H54 (cell line): ENCODE measurements at places on chromosomes 12 and 14.

GRCh38 chr14:106665814-106666213 lies 1139.4 kb downstream of the TMEM121 start:
- no peak for DNase-seq

DNA sequence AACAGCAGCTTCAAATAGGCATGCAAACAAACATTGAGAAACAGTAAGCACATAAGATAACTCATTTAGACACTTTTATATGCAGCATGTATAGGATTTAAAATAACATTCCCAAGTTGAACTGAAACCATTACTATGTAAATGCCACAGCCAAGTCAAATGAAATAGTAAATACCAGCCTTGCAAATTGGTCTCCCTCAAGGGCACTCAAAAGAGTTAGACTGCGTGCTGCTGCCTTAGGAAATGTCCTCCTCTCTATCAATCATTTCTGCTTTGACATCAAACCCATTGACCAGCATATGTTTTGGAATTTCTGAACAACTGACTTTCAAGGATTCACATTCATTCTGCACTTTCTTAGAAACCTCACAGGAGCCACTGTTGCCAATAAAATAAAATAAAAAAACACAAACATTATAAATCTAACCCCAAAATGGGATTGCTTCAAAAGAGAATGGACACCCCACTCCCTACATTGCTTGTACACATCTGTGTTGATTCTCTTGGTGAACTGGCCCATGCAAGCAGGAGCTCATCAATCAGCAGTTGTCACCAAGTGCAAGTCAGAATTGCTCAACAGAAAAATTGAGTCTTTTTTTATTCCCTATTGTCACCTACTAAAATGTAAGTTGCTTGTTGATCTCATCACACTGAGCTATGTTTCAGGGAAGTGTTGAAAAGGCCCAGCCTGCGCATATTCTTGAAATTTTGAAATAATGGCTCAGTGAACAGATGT lies 256.2 kb downstream of the DAD1 start:
- DNase-seq, result no peak

DNA sequence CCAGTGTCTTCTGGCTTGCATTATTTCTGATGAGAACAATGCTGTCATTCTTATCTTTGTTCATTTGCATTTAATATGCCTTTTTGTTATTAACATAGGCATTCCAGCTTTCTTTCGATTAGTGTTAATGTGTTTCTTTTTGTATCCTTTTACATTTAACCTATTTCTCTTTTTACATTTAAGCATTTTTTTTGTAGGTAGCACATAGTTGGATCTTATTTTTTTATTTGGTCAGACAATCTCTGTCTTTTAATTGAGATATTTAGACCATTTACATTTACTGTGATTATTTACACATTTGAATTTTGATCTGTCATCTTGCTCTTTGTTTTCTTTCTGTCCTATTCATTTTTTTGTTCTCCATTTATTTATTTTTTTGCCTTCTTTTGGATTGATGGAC lies 14.5 kb upstream of the KIF26A start:
- DNase-seq, result no peak

GRCh38 chr14:90522571-90523191 lies 125.9 kb downstream of the CALM1 start:
- peak; percentile 82 for DNase-seq

- no peak for DNase-seq
Observed at GRCh38 chr14:100069161-100069800, 4.1 kb downstream of the EVL start.

DNA sequence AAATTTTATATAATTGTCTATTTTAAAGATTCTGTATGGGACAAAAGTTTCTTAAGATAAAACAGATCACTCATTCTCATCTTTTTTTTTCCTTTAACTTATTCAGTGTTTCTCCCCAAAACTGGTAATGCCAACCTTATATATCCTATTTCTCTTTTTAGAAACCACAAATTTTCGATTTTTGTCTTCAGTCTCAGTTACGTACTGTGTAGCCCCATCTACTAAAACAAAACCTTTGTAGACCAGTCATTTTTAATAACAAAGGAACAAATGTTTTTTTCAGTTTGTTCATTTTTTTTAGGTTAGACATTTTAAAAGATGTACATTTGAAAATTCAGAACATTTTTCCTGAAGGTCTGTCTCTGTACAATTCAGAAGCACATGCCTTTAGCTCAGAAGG lies 18.2 kb downstream of the PNMA1 start:
- DNase-seq, result no peak

DNA sequence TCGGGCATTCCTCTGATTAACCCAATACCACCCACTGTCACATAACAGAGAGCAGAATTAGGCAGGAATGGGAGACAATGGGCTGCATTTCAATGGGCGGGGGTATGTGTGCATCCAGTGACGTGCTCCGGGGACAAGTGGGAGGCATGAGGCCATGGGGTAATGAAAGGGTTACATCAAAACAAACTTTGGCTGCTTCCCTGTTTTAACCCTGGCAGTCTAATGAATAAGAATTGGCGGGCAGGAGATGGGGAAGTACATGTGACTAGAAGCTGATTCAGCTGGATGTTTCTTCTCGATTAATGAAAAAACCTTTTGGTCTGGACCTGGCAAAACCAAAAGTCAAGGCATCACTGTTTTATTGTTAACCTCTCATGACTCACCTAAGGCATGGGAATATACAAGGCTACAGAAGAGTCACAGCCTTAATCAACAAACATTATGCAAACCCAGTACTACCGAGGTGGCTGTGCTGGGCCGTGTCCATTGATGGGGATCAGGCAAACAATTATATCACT lies 44.2 kb downstream of the SOCS2 start:
- peak; percentile 15 for DNase-seq

- no peak for DNase-seq
Observed at GRCh38 chr12:96400631-96401075, 414 bp upstream of the CDK17 start.

- DNase-seq, result no peak
Observed at GRCh38 chr12:8584004-8584403, 28.7 kb downstream of the AICDA start.

- DNase-seq, result no peak
Observed at GRCh38 chr14:88507208-88507607, 47.6 kb downstream of the PTPN21 start.

DNA sequence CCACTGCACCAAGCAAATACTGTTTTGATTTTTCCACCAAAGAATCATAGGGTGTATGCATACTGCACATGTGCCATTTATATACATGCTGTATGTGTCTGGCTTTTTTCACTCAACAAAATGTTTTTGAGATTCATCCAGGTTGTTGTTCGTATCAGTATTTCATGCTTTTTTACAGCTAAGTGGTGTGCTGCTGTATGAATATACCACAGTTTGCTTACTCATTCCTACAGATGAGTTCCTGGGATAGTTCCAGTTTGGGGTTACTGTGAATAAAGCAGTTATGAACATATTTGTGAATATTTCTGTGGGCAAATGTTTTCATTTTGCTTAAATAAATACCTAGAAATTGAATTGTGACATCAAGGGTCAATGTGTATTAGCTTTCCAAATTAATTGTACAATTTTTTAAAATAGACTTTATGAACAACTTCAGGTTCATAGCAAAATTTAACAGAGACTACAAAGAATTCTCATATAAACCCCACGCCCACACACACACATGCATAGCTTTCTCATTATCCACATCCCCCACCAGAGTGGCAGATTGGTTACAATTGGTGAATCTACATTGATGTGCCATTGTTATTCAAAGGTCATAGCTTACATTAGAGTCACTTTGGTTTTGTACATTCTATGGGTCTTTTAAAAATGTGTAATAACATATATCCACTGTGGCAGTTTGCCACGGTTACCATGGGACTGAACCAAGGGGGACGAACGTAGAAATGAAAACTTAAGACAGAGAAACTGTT lies 6.9 kb upstream of the KRT6A start:
- no peak for DNase-seq

- DNase-seq, result no peak
Observed at GRCh38 chr14:66999978-67000377, 189.3 kb upstream of the GARIN2 start.

DNA sequence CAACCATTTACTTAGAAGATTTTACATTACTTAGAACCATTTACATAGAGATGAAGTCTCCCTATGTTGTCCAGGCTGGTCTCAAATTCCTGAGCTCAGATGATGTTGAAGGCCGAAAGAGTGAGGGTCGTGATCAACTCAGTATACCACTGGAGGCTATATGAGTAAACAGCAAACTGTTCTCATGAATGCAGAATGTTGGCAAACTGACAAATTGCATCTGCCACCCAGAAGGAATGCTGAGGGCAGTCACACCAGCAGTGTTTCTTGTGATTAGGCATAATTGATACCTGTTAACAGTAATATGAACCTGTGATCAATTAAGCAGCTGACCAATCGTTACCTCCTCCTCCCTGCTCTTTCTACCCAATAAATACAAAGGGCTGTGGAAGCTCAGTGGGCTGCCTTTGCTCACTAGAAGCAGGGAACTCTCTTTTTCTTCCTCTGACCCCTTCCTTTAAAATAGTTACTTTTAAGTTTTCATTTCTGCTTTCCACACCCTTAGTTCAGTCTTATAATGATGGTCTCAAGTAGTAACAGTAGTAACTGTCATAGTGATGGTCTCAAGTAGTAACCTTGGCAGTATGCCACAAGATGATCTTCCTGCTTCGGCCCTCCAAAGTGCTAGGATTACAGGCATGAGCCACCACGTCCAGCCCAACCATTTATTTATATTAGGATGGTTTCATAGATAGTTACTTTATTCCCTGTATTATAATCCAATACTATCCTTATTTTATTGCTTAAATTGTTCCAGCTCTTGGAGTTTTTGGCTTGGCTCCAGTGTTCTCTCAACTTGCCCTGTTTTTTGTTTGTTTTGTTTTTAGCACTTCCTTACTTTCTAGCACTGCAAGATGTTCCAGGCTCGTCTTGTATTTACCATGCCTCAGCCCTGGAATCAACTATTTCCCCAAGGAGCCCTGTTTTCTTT lies 25.8 kb downstream of the LIMA1 start:
- DNase-seq, result no peak

- no peak for DNase-seq
Observed at GRCh38 chr12:122725452-122726079, 5.1 kb downstream of the HCAR1 start.

DNA sequence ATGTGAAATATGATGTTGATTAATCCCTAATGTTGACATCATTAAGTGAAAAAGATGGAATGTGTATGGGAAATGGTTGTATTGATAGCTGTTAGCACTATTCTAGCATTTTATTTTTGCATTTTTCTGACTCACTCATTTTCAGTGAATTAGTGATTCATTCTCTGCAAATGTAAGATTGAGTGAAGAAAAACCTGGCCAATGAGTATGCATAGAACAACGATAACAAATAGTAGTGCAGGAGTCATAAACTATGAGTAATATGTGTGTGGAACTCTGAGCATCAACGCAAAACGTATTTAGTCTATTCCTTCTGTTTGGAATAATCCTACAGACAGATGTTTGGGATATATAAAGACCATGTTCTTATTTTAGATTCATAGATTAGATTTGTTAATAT lies 76.3 kb upstream of the RTL1 start:
- no peak for DNase-seq

DNA sequence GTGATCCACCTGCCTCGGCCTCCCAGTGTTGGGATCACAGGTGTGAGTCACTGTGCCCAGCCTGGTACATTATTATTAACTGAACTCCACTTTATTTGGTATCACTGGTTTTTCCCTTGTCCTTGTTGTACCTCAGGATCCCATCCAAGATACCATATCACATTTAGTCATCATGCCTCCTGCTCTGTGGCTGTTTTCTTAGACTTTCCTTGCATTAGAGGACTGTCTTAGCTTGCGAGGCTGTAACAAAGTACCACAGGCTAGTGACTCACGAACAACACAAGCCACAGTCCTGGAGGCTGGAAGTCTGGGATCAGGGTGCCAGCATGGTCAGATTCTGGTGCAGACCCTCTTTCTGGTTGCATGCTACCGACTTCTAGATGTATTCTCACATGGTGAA lies 12.2 kb downstream of the KLC1 start:
- DNase-seq, result no peak

- no peak for DNase-seq
Observed at GRCh38 chr12:21828136-21828775, 53.8 kb upstream of the KCNJ8 start.

- DNase-seq, result peak; percentile 95
Observed at GRCh38 chr12:6215932-6216494, 15.8 kb downstream of the CD9 start.

DNA sequence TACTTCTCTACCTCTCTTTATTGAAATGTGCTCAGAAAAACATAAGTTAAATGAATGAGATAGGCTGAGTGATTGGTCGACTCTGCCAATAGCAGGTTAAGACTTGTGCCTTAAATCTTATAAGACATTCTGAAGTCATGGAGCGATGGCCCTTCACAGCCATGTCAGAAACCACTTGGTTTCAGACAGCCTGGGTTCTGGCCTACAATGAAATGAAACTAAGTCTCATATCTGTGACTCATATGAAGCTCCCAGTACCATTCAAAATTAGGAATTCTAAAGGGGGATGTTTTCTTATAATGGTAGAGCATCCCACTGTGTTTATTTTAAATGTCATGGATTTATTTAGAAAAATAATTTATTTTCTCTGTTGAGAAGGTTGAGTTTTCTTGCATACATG lies 42.6 kb downstream of the PLXNC1 start:
- DNase-seq, result no peak

- no peak for DNase-seq
Observed at GRCh38 chr12:100795800-100796179, 1.2 kb downstream of the ANO4 start.

DNA sequence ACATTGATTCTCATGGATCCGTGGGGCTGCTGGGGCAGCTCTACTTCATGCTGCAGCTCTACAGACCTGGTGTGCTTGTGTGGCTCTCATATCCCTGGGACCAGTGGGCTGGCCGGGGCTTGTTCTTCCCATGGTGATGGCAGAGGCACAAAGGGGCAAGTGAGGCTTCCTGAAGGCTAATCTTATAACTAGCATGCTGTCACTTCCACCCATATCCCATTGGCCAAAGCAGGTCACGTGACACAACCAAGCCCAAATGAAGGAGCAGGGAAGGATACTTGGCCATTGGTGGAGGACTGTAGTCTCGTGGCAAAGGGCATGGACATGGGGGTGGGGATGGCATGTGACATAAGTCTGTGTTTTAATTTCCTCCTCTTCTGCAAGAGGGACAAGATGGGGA lies 9.9 kb downstream of the PLBD2 start:
- no peak for DNase-seq

GRCh38 chr14:50928002-50928635 lies 16.2 kb downstream of the PYGL start:
- no peak for DNase-seq

DNA sequence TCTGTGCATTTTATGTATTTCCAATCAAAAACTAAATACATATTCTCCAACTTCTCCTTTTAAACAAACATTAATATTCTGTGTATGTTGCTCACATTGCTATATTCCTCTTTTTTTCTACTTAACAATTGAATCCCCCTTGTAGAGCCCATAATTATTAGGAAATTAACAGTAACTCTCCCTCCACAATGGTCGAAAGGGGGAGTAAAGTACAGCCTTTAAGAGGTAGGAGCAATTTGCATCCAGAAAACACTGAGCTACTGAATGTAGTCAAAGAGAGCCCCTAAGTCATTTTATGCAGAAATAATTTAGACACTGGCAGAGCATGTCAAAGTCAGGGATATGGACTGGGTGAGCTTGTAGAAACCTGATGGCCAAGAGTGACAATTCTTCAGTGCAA lies 57.2 kb upstream of the SCN8A start:
- DNase-seq, result no peak
